ENCODE measurements at places on chromosomes 13 and 19.

- no peak for DNase-seq
Observed at GRCh38 chr19:55315956-55316525, 9.1 kb downstream of the TMEM150B start.

- no peak for DNase-seq
Observed at GRCh38 chr13:45554604-45555109, 60.9 kb downstream of the ERICH6B start.

GRCh38 chr13:108760129-108760528 is 130.7 kb downstream of the MYO16 start:
- no peak for DNase-seq

DNA sequence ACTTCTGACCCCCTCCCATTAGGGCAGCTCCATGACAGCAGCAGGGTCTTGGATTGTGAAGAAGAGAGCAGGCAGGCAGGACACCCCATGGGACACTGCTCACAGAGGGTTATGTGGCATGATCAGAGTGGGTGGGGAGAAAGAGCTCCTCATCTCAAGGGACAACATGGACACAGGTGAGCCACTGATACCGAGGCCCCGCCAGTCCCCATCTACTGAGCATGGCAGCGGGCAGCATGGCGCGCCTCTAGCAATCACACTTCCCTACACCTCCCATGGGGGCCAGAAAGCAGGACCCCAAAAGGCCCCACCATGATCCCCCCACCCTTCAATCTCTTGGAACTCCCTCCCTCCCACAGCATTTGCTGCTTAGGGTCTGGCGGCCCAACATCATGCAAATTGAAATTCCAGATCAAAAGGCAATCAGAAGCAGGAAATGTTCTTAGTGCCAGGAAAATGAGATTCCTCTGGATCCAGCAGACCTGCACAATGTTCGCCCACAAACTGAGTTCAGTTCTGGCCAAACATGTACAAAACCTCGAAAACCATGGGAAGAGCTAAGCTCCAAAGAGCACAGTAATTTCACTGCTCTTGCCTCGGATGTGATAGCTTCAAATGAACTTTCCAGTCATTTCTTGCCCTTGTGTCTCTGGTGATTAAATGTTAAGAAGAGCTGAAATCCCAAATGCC is 14.8 kb downstream of the DOCK9 start:
- DNase-seq, result no peak

DNA sequence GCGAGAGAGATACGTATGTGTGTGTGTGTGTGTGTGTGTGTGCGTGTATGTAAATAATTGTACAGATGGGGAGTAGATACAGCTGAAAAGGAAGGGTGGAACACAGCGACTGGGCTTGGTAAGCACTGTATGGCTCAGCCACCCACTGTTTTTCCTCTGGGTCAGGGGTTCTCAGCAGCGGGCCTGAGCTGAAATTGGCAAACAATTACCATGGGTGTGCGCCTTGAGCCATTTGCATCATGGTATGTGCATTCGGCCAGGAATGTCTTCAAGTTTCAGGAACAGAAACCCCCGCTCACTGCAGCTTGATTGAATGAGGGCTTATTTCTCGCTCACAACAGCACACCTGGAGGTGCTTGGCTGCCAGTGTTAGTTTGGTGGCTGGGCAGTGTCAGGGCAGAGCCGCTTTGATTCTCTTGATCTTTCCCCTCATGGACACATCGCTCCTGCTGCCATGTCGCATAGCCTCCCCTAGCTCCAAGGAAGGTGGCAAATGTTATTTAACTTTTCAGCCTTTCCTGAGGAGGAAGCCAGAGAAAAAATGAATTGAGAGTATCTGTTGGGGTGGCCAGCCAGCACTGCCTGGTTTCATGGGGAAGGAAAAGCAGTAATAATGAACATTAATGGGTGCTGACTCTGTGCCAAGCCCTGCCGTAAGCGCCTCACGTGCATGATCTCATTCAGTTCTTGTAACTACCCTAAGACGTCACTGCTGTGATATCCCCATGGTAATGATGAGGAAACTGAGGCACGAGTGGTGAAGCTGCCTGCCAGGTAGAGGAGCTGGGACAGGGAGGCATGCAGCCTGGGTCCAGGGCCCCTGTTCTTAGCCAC is 126.9 kb downstream of the SIPA1L3 start:
- no peak for DNase-seq

DNA sequence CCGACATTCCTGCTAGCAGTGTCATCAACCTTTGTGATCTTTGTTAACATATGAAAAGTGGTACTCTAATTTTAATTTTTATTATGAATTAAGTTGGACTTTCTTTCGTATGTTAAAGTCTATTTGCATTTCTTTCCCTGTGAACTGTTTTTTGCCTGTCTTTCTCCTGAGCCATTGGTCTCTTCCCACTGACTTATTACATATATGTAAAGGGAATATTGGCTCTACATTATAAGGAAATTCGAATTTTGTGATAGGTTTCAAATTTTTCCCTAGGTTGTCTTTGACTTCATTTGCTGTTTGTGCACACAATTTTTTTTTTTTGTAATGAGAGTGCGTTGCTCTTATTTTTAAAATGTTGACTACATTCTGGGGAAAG is 442 bp upstream of the CDC16 start:
- no peak for DNase-seq

DNA sequence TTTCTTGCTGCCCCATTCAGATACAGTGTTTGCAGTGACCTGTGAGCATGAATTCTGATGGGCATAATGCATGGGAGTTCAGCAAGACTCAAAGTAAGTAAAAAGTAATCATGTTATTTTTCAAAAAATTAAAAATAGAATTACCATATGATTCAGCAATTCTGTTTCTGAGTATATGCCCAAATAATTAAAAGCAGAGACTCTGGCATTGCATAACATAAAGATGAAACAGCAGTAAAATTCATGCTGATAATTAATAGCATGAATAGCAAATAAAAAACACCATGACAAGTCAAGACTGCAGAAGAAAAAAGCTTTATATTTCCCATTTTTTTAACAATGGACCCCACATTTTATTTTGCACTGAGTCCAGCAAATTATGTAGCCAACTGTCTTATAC is 21.3 kb downstream of the RNF6 start:
- no peak for DNase-seq

DNA sequence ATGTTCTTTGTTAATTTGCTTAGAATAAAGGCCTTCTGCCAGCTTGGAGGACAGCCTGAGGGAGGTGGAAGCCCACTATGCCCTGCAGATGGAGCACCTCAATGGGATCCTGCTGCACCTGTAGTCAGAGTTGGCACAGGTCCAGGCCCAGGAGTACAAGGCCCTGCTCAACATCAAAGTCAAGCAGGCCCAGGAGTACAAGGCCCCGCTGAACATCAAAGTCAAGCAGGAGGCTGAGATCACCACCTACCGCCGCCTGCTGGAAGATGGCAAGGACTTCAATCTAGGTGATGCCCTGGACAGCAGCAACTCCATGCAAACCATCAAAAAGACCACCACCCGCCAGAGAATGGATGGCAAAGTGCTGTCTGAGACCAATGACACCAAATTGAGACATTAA is 41.7 kb downstream of the ZNF85 start:
- DNase-seq, result no peak

DNA sequence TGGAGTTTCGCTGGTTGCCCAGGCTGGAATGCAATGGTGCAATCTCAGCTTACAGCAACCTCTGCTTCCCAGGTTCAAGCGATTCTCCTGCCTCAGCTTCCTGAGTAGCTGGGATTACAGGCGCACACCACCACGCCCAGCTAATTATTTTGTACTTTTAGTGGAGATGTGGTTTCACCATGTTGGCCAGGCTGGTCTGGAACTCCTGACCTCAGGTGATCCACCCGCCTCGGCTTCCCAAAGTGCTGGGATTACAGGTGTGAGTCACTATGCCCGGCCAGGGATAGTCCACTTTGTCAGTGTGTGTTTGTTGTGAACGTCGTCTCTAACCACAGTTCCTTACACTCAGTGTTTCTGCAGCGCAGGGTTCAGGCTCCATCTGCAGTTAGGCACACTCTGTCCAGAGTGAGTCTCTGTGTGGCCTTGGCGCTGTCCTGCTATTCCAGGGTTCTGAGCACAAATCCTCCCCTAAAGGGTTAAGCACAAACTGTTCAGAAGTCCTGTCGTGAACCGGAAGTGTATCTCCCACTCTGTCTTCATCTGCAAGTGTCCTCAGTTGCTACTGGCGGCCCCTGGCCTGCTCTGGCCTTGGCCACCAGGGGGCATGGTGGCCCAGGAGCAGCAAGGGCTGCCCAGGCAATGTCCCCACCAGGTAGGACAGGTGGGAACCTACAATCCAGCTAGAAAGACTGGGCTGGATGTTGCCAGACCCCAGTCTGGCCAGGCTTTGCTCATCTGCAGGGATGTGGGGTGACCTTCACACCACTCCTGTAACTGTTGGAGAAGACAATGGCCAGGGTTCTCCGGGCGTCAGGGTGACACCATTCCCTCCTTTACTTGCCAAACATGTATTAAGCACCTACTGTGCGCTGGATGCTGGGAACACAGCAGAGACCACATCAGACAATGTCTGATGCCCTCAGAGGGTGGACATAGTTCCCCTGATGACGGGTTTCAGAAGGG is 38.8 kb upstream of the GATAD2A start:
- DNase-seq, result peak; percentile 72

DNA sequence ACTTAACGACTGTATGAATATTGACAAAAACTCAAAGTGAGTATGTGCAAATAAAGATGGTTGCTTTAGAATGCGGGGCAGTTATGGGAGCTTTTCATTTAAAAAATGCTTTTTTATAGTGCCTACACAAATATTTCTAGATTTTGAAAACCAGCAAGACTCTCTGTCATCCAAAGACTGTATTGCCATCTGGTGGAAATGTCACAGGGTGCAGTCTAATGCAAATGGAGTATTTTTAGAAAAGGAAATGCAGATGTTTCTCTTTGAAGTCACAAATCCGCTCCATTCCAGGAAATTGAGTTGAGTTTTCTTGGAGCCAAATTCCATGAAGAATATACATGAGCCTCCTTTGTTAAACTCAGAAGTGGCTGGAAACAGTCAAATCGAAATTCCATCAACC is 2.3 kb upstream of the C1QTNF9B start:
- DNase-seq, result peak; percentile 52

GRCh38 chr19:58059003-58059670 is at the start of gene ZNF135:
Gene ZNF135 (plus strand): TSS chr19:58059282. CDS start chr19:58060003, 721 bp downstream.
- peak; percentile 78 for DNase-seq

DNA sequence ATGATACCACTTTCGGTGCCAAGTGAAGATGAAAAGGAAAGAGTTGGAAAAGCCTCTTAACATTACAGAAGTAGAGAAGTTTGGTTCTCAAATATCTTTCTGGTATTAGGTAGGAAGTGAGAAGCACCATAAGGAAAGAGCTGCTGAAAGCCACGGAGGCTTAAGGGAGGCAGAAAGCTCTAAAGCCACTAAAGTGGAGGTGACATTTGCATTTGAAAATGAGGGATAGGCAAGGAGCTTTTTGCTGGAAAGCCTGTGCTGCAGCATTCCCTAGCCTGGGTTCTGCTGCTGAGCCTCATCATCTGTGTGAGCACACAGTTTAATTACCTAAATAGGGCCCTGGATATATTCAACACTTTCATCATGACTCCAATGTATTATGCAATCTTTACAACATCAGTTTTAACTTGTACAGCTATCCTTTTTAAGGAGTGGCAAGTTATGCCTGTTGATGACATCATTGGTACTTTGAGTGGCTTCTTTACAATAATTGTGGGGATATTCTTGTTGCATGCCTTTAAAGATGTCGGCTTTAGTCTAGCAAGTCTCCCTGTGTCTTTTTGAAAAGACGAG is 315.4 kb downstream of the RBM26 start:
- DNase-seq, result no peak

- DNase-seq, result peak; percentile 93
Observed at GRCh38 chr13:24511019-24511815, 1.4 kb downstream of the PARP4 start.

GRCh38 chr13:102587916-102588315 is 8.9 kb upstream of the TPP2 start:
- DNase-seq, result no peak

GRCh38 chr19:20423381-20424197 is 142.0 kb downstream of the ZNF737 start:
- DNase-seq, result peak; percentile 62

- no peak for DNase-seq
Observed at GRCh38 chr13:42760951-42761350, 20.4 kb upstream of the FAM216B start.

- DNase-seq, result no peak
Observed at GRCh38 chr19:28862238-28862637, 350.7 kb downstream of the UQCRFS1 start.

DNA sequence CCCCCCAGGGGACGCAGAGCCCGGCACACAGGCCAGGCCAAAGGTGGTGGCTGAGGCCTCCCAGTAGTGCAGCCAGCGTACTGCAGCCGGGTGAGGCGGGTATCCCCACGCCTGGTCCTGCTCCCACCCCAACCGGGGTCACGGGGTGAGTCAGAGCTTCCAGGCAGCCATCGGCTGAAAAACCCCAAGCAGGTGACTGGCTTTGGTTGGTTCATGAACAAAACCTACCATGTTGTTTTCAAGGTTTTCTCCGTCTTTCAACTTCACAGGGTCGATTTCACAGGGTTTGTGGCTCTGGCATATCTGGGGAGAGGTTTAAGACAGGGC is 42.1 kb upstream of the C13orf46 start:
- no peak for DNase-seq

DNA sequence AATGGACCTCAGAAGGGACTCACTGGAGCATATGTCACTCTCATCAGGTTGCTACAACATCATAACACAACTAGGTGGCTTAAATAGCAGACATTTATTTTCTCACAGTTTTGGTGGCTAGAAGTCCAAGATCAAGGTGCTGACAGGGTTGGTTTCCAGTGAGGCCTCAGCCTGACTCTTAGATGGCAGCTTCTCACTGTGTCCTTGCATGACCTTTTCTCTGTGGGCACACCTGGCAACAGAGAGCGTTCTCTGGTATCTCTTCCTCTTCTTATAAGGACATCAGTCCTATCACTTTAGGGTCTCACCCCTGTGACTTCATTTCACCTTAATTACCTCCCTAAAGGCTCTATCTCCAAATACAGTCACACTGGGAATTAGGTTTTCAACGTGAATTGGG is 74.5 kb downstream of the CYSLTR2 start:
- no peak for DNase-seq

GRCh38 chr13:81012031-81012430 is 671.1 kb upstream of the SPRY2 start:
- DNase-seq, result no peak

- DNase-seq, result no peak
Observed at GRCh38 chr13:21849323-21849722, 178.4 kb downstream of the FGF9 start.

GRCh38 chr13:59587030-59587429 is 576.7 kb downstream of the DIAPH3 start:
- no peak for DNase-seq

DNA sequence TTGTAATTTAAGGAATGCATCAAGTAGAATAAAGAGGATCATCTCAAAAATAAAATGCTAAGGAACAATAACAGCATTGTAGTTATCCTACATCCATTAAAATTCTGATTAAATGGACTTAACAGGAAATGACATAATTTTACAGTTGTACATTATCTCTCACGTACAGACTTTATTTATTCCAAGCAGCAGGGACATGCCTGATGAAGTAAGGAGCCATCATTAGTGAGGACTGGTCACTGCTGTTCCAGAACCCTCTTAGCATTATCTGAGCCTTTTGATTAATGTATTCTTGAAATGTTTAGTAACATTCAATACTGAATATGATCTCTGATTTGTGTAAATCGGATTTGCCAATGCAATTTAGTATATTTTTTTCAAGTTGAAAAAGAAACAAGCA is 516.1 kb downstream of the DACH1 start:
- no peak for DNase-seq

GRCh38 chr13:99403458-99403971 is 96.3 kb upstream of the GPR183 start:
- no peak for DNase-seq

- no peak for DNase-seq
Observed at GRCh38 chr19:41745756-41746155, 9.6 kb upstream of the CEACAM6 start.

Measured in EL (cell line).